ENCODE measurements at places on chromosomes 7 and 10.

GRCh38 chr10:77890097-77890496 lies 36.5 kb downstream of the DLG5 start:
- DNase-seq = no peak

GRCh38 chr10:88661018-88661417 lies 3.2 kb upstream of the LIPF start:
- DNase-seq = no peak

DNA sequence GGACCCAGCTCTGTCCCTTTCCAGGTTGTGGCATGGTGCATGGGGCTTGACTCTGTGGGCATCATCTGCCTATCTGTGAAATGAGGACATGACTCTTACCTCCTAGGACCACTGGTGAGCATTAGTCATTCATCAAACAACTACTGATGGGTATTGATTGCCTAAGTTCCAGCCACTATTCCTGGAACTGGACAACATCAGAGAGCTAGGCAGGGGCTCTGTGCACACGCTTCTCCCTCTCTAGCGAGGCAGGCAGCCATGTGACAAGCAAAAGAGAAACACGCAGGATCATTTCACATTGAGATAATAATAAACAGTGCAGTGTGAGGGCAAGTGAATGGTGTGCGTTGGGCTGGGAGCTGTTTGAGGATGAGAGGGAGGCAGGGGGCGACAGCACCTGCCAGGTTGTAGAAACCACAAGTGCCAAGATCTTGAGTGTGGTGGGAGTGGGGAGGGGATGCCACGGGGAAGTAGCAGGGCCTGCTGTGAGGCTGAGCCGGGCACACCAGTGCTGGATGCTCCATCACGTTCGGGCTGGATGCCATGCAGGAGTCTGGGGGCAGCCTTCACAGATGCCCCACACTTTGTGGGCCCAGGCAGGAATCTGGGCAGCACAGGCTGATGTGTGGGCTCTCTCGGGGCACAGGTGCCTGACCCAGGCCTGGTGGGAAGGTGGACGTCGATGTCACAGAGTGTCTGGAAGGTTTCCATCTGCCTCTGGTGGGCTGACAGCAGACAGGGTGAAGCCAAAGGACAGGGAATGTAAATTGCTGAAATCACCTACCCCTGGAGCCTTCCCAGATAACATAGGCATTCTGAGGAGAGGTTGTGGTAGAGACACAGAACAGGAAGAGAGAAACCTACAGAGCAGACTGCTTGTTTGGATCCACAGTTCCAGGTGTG lies 405.5 kb downstream of the RPS24 start:
- DNase-seq = no peak

GRCh38 chr10:49220031-49220430 lies 31.8 kb upstream of the TMEM273 start:
- no peak for DNase-seq

DNA sequence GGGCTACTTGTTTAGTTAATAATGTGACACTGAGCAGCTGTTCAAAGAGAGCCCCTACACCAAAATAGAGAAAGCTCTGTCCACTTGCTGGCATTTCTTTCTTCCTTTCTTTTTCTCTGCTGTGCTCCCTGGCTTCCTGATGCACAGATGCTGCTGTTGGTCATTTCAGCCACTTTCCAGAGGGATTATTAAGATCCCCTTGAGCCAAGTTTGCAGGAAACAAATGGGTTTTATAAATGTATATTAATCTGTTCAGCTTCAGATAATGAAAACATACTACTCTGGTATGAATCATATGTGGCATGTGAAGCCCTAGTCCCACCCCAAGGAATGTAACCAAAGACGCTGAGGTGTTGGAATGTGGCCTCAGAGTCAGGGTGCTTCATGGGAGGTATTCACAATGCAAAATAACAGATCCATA lies 638.2 kb upstream of the FZD8 start:
- no peak for DNase-seq

- no peak for DNase-seq
Observed at GRCh38 chr7:126185959-126186580, 1066.7 kb downstream of the GRM8 start.

GRCh38 chr7:36521911-36522310 lies 132.2 kb downstream of the ANLN start:
- DNase-seq = no peak

- no peak for DNase-seq
Observed at GRCh38 chr10:86366033-86366901, at the start of gene GRID1. GRID1 (minus strand) TSS chr10:86366795.

GRCh38 chr7:10930551-10930950 lies 43.1 kb upstream of the PHF14 start:
- DNase-seq = no peak

DNA sequence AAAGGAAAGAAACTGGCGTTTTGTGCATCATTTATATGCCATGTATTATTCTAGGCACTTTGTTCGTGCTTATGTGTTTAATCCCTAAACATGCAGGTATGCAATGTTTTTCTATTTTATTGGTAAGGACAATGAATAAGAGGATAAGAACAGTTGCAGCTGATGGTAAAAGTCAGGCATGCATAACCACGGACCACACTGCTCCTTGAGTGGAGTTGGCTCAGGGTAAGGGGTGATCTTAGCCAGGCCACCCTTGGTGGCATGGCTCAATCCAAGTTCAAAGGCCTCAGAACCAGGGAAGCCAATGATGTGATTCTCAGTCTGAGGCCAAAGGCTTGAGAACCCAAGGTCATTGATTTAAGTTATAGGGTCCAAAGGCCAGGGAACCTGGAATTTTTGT lies 1068.1 kb downstream of the NRG3 start:
- no peak for DNase-seq

DNA sequence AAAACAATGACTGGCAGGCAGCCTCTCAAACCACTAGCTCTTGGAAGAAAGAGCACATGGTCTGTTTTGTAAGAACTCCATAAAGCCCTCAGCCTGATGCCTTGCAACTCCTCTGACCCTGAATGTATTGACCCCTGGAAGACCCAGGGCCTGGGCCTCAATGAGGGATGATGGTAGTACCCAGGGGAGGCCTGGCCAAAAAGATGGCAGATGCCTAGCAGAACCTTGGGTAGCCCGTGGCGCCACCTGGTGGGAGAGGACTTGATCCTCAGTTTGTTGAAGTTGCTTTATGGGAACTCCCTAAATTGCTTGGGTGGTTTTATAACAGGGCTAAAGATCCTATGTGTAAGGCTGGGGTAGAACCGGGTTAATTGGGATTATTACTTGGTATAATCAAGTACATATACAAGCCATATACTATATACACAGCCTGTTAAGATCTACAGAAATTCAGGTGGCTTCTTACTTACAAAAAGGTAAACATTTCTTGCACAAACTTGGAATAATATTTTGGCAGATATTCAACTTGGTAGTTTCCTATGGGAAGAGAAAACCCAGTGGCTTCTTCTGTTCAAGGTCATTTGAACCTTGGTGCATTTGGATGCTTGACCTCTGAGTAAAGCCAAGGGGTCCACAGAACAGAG lies 95.8 kb upstream of the CACUL1 start:
- DNase-seq = peak; percentile 28

- no peak for DNase-seq
Observed at GRCh38 chr7:157621131-157621681, 284.4 kb downstream of the DNAJB6 start.

- DNase-seq = no peak
Observed at GRCh38 chr10:63585041-63585440, 63.8 kb downstream of the REEP3 start.

- DNase-seq = no peak
Observed at GRCh38 chr10:75972491-75973276, 541.3 kb downstream of the LRMDA start.

- DNase-seq = no peak
Observed at GRCh38 chr10:128017822-128018221, 108.4 kb downstream of the MKI67 start.

GRCh38 chr10:55098452-55098851 lies 297.4 kb upstream of the PCDH15 start:
- DNase-seq = no peak

DNA sequence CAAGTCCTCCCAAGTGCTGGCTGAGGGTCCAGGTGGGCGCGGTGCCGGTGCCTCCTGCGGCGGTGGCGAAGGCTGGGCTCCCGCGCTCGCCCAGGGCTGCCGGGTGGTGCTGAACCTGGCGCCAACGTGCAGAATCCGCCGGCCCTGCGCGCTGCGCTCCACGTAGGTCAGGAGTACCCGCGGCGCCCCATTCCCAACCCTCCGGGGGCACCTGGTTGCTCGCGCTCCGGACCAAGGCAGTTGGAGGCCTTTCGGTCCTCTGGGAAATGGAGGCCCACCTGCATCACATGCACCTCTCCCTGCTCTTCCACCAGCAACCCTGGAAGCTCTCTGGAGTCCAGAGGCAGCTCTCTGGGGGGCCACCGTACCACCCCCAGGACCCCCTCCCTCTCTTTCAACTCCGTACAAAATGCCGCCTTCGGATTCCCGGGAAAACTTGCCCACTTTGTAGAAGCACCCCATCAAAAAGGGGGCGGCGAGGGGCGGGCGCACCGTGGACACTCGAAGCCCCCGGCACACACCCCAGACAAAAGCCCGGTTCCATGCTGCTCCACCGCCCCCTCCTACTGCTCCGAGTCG lies 745 bp downstream of the SLC16A9 start:
- no peak for DNase-seq

DNA sequence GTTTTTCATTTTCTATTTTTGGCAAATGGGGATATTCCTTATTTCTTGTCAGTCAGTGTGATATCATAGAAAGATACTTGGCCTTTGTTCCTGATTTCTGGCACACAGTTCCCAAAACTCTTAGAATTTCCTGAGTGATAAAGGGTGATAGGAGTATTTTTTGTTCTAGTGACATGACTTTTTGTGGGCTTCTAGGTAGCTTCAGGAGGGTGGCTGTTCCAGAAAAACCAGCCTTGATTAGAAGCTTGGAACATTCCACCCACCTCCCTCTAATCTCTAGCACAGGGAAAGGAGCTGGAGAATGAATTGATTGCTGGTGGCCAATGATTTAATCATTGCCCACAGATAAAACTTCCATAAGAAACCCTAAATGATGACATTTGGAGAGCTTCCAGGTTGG lies 17.2 kb upstream of the BPGM start:
- DNase-seq = no peak

GRCh38 chr7:8189625-8190024 lies 72.3 kb downstream of the ICA1 start:
- no peak for DNase-seq

GRCh38 chr7:35797311-35797710 lies 3.5 kb upstream of the SEPTIN7 start:
- DNase-seq = no peak

- DNase-seq = no peak
Observed at GRCh38 chr7:138713191-138713590, 12.0 kb upstream of the SVOPL start.

DNA sequence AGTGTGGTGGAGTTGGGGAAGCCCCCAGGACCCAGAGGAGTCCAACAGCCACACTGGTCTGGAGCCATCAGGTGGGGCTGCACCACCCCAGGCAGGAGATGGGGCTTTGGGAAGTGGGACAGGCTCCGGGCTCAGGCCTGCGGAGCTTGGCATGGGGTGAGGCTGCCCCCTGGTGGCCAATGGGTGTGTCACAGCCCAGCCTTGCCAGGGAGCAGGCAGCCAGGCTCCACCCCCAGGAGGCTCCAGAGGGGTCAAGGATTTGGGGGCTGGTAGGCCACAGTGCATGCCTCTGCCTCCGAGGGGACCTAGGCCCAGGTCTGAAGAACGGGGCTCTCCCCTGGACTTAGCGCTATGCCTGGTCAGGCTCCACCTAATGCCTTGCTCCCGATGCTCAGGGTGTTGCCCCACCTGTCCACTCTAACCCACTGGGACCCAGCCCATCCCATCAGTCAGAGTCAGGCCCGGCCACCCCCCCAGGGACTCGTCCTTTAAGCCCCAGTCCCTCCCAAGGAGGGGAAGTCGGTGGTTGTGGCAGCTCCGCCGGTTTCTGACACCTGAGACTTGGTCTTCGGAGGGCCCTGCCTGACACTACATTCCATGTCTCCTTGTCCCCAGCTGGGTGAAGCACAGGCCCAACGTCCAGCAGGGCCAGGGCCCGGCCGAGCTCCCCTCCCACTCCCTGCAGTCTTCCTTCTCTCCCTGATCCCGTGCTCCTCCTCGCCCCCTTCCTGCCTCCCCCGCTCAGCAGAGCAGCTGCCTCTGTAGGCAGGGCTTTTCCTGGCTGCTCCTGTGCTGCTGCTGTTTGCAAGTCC lies 11.3 kb upstream of the SAMD8 start:
- DNase-seq = peak; percentile 72

GRCh38 chr10:7832060-7832459 lies 13.8 kb downstream of the TAF3 start:
- DNase-seq = no peak

DNA sequence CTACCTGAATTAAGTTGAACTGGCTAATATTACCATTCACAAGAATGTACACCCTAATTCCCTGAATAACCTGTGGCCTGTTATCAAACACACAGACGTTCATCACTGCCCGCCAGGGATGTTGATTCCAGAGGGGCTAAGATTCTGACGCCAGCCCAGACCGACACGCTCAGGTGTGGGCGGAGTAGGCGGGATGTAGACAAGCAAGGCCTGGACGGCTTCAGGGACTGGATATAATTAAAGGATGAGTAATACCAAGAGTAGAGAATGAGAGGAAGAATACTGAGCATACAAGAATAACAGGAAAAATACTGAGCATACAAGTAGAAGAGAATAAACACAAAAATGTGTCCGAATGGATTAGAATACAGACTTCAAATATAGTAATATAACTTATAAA lies 29.0 kb downstream of the CUBN start:
- DNase-seq = no peak

DNA sequence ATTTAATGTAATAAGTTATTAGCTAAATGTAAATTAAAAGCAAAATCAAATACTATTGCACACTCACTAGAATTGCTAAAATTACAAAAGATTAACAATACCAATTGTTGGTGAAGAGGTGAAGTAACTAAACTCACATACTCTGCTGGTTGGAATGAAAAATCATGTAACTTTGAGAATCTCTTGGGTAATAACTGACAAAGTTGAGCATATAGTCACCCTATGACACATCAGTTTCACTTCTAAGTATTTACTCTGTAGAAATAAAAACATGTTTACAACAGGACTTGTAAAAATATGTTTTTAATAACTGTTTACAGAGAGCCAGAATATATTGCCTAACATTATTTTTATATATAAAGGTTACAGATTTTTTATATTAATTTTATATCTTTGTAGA lies 33.6 kb downstream of the CNTNAP2 start:
- no peak for DNase-seq

GRCh38 chr10:103184615-103185014 lies 8.5 kb downstream of the NT5C2 start:
- DNase-seq = no peak

DNA sequence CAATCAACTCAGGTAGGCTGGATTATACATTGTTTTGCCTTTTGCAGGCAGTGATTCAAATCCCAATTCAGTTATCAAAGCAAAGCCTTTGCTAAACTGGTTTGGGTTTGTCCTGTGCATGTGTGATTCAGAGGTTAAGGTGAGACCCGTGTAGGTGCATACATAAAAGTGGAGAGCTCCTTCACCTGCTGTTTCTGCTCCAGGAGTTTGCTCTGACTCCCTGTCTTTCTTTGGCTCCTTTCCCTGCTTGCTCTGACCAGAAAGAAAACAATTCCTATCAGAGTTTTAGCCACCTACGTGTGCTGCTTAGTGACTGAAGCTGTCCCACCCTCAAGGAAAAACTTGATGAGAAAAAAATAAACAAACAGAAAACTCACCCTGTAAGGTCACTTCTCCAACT lies 101.1 kb downstream of the TPST1 start:
- DNase-seq = no peak

- DNase-seq = no peak
Observed at GRCh38 chr10:35339942-35340341, 3.6 kb downstream of the CCNY start.

GRCh38 chr10:100688201-100688600 lies 57.2 kb upstream of the PAX2 start:
- DNase-seq = no peak

GRCh38 chr10:35388197-35388596 lies 51.9 kb downstream of the CCNY start:
- no peak for DNase-seq

- DNase-seq = no peak
Observed at GRCh38 chr10:130790339-130790738, 521.2 kb downstream of the TCERG1L start.

Data from CD4-positive, alpha-beta T cell treated with Interleukin-6 at 100 ng/mL for 8 hours (primary cell).